ENCODE measurements at places on chromosomes 2 and 18.
A peak's percentile ranks its signal among the peaks of the same experiment; 100 is the strongest.

DNA sequence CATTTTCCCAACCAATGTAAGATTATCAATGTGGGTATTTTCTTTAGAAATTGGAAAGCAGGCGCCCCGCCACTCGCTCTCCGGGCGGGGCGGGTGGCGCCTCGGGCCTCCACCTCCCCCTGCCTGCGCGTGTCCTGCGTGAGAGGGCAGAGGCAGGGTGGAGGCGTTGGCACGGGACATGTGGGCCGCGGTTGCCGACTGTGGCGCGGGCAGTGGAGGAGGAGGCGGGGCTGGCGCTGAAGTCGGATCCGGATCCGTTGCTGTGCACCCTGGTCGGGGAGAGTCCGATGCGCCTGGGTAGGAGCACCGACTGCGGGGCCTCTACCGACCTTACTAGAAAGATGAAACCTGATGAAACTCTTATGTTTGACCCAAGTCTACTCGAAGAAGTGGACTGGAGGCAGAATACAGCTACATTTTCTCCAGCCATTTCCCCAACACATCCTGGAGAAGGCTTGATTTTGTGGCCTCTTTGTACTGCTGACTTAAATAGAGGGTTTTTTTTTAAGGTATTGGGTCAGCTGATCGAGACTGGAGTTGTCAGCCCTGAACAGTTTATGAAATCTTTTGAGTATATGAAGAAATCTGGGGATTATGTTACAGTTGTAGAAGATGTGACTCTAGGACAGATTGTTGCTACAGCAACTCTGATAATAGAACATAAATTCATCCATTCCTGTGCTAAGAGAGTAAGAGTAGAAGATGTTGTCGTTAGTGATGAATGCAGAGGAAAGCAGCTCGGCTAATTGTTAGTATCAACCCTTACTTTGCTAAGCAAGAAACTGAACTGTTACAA lies 37.9 kb downstream of the PMS1 start:
- DNase-seq = peak; percentile 70

- no peak for DNase-seq
Measured at GRCh38 chr2:44969936-44970335, 28.4 kb downstream of the SIX3 start.

DNA sequence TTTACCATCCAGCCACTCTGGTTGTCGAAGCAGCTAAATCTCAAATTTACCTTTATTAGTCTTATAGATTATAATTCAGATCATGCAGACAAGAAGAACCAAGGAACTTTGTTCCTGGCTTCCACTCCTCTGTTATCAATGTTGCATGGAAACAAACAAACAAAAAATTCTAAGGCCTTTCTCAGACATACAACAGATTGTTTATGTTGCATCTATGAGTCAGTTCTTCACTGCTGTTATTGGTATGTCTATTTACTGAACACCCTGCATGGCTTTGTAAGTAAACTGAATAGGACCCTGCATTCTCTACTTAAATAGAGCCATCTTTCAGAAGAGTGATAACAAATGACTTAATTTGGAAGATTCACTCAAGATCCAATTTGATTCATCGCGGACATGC lies 1.6 kb upstream of the ANKRD44 start:
- DNase-seq = no peak

DNA sequence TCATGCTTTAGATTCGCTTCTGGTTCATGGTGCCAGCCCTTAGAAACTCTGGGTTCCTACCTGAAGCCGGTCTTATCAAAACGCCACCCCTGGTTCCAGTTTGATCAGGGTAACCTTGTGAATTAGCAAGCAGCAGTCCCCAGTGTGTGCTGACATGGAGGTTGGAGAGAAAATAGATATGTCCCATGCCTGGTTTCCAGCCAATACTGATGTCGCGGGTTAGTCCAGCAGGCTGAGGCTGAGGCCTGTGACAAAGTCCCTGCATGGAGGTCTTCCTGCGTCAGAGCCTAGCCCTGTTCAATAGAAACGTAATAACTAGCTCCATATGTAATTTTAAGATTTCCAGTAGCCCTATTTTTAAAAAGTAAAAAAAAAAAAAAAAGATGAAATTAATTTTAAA lies 28.2 kb downstream of the LPIN1 start:
- no peak for DNase-seq

GRCh38 chr2:238563551-238563950 lies 136.8 kb downstream of the ASB1 start:
- no peak for DNase-seq

DNA sequence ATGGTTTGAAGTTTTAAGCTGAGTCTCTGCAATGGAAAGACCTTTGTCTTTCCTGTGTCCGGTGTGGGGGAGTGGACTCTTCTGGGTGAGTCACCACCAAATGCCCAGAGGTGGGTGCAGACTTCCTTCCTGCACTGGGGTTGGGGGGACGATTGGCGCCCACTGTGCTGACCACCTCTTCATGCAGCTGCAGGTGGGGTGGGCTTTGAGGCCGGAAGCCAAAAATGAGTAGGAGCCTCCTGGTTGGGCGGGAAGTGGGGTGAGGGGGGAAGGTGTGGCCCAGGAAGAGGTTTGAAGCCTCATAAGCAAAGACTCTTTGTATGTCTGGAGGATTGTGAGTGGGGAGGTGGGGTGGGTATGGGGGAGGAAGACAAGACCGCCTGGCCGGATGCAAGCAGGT lies 27.6 kb downstream of the PAX8 start:
- DNase-seq = no peak

- DNase-seq = no peak
Measured at GRCh38 chr2:223487214-223487846, 114.8 kb downstream of the SCG2 start.

- DNase-seq = no peak
Measured at GRCh38 chr18:46953195-46953594, 35.8 kb downstream of the KATNAL2 start.

- DNase-seq = no peak
Measured at GRCh38 chr18:2654928-2655177, 673 bp upstream of the SMCHD1 start.

- DNase-seq = no peak
Measured at GRCh38 chr2:46302005-46302695, 4.9 kb downstream of the EPAS1 start.

DNA sequence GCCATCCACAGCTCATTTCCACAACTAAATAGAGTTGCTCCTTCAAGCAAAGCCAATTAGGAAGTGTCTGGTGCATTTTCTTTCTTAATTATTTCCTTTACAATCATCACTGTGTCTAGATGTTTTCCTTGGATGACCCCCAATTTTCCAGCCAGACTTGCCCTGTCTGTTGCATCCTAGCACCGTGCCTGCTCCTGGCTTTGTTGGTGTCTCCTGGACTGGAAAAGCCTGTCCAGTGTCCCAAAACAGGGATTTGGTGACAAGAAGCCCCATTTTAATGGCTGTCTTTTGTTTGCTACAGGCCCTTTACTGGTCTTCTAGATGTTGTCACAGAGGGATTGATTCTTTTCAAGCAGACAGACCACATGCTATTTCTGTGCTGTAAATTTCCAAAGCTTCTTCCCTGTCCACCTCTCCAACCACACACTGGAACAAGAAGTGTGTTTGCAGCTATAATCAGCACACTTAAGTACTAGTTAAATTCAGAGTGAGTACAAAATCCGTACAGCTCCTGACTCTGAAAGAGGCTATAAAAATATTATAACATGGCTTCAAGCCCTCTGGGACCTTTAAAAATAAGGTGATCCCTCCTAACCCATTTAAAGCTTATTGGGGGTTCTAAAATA lies 38.4 kb downstream of the RNF144A start:
- no peak for DNase-seq

Data from AG10803 (cell line).